OCI-M1 (cell line): ENCODE measurements at places on chromosomes 5 and 9.

GRCh38 chr9:1096155-1096964, 46.2 kb downstream of the DMRT2 start:
- DNase-seq = no peak

DNA sequence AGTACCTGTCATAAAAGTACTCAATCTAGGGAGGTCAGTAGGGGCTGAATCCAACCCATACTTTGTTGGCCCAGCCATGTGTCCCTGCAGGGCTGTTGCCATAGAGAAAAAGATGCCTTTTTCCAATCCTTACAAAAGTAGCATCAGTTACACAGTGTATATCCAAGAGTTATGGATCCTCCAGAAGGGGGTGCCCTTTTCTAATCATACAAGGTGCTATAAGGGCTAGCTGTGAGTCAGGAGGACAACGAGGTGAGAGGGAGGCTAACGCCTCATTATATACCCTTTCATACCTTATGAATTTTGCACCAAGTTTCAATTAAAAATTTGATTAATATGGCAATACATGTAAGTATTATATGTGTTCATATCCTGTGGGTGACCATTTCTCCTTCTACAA, 4.8 kb downstream of the KIAA0825 start:
- DNase-seq = peak; percentile 59

DNA sequence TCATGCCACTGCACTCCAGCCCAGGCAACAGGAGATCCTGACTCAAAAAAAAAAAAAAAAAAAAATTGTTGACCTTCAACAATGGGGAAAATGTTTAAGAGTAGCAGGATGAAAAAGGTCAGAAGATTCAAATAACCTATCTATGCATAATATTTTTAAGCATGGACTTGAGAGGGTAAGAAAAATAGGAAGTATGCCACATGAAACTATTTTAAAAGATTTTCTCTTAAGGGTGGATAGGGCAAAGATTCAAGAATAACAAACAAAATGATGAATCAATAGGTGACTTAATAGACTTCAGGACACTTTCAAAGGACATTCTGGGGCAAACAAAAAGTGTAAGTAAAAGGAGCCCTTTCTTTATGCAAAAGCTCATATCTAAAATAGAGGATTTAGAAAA, 3.2 kb downstream of the TEX48 start:
- DNase-seq = no peak

DNA sequence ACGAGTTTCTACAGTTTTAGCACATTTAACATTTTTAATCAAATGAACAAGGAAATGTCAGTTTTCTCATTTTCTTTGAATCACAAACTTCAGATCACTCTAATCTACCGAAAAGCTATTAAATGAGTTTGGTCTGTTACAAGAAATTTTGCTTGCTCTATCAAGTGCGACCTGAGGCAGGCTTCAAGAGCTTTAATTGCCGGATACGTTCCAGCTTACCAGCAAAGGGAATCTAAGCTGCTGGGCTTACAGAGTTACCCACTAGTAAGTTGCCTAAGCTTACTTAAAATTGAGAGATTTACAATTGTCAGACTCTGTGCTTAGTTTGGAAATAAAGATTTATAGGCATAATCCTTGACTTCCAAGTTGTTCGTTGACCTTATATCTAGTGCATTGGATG, 10.6 kb downstream of the SCGB3A1 start:
- no peak for DNase-seq
